ENCODE measurements at places on chromosomes 6 and 20.

GRCh38 chr6:89483111-89483720 is 50.3 kb downstream of the ANKRD6 start:
- DNase-seq, result no peak

GRCh38 chr6:122930252-122931180 is 65.5 kb upstream of the CLVS2 start:
- no peak for DNase-seq

DNA sequence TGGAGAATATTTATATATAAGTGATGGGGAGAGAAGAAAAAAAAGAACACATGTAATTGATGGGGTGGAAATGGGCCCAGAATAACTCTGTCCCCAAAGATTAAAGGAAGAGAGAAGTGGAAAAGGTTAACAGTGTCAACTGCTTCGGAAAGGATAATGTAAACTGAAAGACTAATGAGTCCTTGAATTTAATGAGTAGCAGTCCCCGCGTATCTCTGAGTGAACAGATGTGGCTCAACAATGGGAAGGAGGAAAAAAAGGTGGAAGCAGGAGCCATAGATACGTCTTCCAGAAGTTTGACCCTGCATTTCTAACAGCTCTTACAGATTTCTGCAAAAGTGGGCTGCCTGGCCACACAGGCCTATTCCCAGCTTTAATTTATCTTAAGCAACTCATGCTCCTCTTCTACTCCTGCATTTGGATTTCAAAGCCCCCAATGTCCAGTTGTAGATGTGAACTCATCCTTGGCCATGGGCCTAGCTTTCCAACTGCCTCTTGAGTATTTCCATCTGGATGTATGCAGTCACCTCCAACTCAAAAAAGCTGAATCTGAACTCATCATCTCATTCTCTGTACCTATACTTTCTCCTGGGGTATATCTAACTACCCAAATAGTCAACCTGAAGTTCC is 61.3 kb downstream of the DST start:
- no peak for DNase-seq

DNA sequence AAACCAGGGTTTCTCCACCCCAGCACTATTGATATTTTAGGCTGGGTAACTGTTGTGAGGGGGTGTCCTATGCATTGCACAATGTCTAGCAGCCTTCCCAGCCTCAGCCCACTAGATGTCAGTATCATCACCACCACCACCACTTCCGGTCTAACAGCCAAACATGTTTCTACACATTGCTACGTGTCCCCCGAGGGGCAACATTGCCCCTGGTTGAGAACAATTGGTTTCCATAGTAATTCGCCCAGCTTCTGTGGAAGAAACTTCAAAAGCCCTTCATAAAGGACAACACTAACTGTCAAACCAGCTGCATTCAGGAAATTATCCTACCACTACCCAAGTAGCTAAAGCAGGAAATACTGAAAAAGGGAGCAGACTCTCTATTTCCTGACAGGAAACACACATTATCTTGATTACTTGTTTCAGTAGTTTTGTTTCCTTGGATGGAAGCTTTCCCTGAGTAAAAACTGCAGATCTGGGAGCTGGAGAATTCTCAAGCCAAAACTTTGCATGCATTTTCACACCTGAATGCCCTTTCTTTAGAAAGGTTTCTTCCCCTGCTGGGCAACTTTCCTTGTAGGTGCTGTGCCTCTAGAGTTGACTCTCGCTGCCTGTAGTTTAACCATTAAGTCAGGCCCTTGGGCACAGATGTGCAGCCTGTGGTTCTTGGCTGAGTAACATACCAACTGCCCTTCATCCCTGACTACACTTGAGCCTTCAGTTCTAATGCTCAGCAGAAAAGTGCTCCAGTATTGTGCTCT is 23.6 kb downstream of the PKHD1 start:
- DNase-seq, result peak; percentile 2

DNA sequence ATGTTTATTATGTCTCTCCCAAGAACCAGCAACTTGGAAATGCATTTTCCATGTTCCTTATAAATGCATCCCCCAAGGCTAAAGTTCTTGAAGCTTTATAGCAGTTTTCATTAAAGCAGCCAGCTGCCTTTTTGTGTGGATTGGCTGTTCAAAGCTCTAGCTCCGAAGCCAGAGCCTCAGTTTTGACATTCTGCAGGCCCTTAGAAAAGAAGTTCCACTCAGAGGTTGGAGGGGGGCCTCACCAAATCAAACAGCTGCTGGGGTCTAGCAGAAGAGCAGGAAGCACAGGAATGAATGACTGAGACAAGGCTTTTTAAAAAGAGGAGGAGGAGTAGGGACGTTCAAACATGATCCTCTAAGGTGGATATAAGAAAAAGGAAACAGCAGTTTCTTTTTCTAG is 4.2 kb upstream of the POU3F2 start:
- no peak for DNase-seq

DNA sequence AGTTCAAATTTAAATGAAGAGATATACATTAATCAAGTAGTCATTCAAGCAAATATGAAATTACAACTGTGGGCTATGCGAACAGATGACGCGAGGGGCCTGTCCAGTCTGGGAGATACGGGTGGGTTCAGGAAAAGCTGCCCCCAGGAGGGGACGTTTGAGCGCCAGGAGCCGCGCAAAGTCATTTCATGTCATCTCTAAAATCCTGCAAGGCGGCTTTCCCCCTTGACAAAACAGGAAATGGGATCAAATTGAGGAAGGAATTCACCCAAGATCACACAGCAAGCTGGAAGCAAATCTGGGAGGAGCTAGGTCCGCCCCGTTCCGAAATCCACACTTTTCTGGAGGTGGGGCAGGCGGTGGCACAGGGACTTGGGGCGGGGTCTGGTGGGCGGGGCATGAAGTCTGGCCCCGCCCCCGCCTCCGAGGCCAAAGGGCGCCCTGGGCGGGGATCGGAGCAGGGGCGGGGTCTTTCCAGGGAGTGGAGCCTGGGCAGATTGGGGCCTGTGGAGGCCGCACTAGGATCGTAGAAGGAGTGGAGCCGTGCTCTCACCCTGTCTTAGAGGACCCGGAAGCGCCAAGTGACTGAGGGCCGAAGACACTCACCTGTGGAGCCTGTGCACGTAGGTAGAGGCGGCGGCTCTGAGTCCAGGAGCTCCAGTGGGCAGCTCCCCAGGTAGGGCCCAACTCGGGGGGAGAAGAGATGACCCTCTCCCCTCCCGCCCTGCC is at the start of gene LPIN3:
Gene LPIN3 (plus strand): TSS at position 495 of the 729 bp plus-strand sequence. CDS start 4,983 bp downstream, outside the sequence.
- peak; percentile 83 for DNase-seq

GRCh38 chr6:145632971-145633370 is 102.3 kb downstream of the EPM2A start:
- no peak for DNase-seq

DNA sequence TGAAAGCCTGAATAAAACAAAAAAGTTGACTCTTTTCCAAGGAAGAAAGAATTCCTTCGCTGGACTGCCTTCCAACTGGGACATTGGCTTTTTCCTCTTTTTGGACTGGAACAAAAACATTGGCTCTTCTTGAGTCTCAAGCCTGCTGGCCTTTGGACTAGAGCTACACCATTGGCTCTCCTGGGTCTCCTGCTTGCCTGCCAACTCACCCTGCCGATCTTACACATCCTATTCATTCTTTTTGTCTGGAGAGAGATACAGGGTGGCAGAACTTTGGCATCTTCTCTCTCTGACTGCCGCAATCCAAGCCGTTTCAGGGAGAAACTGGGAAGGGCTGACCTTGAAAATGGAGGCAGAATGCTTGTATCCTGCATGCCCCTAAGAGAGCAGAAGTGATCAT is 20.2 kb downstream of the DDO start:
- DNase-seq, result no peak

GRCh38 chr6:28944412-28944865 is 20.7 kb upstream of the TRIM27 start:
- peak; percentile 53 for DNase-seq

GRCh38 chr6:142258757-142259156 is 43.0 kb upstream of the ADGRG6 start:
- no peak for DNase-seq

- peak; percentile 24 for DNase-seq
Measured at GRCh38 chr6:141580988-141581552, 551.7 kb upstream of the GJE1 start.

GRCh38 chr6:159008656-159009288 is 8.8 kb upstream of the RSPH3 start:
- no peak for DNase-seq

- DNase-seq, result no peak
Measured at GRCh38 chr6:100134703-100135102, 140.7 kb upstream of the MCHR2 start.

DNA sequence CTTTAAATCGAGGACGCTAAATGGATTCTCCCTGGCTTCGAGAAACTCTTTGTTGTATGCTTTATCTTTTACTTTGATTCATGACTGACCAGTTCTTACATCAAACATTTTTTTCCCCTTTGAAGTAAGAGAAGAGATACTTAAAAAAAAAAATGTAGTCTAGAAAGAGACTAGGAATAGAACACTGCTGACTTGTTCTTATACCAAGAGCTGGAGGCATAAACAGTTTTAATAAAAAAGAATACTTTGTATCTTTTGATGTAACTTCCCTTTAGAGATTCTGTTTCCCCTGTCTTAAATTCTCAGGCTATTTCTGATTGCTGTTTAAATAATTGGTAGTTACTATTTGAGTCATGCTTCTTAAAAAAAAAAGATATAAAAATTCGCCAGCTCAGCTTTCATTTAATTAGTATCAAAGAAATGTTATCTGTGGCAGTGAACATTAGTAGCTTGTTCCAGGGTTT is 4.8 kb downstream of the ASXL1 start:
- DNase-seq, result no peak

- DNase-seq, result no peak
Measured at GRCh38 chr20:3330046-3330741, 77.3 kb downstream of the DNAAF9 start.

DNA sequence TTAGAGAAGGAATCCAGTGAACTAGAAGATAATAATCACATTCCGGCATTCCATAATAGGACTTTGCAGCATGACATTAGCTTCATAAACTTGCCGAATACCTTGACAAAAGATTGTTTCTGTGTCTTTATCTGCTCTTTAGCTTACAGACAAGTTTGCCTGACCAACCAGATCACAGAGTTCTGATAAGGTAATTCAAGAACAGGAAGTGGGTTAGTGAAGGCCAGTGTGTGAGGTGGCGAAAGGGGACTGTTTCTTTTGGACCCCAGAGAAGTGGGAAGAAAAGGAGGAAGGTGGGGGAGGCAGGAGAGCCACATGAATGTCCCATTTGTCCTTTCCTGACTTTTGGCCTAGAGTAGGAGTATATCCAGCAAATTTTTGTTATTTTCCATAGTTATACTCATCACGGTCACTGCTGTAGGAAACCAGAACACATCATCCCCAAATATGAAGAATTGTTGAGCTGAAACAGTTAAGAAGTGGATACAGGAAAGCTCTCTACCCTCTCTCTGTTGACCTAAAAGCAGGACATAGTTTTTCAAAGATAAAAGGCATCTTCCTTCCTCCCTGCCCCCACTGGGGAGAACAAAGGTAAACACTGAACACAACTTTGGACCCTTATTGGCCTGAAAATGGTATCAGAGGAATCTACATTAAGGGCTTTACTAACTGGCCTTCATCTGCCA is 72.4 kb upstream of the TNFAIP3 start:
- no peak for DNase-seq

- DNase-seq, result no peak
Measured at GRCh38 chr20:50388733-50389437, 121.3 kb upstream of the PTPN1 start.

- DNase-seq, result no peak
Measured at GRCh38 chr6:96466147-96466863, 55.3 kb upstream of the UFL1 start.

DNA sequence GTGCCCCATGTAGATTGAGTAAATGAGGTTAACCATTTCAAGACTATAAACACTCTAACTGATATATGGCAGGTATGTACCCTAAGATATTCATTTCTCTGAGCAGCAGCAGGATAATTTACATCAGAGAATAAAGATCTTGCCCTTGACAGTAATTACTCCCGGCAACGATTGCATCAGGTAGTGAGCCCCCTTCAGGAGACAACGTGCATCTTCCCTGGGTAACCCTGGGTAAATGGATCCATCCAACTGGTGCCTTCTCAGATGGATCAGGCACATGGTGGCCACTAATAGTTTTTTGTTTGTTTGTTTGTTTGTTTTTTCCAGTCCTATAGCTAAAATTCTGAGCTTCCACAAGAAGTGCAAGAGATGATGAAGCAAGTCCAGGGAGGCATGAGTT is 469.4 kb upstream of the SLC35B3 start:
- DNase-seq, result no peak

DNA sequence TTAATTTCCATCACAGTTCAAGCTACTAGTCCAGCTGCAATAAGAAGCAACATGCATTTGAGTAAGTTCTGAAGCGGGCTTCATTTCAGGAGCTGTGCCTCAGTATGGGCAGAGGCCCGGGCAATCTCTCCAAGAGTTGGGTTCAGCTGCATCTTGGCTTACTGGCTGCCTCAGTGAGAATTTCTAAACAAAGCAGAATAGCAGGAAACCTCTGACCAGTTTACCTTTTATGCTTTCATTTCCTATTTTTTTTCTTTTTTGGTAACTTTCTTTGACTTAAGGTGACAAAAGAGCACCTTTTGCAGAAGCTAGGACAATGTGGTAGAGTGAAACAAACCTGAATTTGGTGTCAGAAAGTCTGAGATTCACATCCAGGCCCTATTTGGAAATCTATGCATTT is 51.0 kb upstream of the FBXO30 start:
- no peak for DNase-seq

- no peak for DNase-seq
Measured at GRCh38 chr20:38957915-38958485, 4.1 kb upstream of the DHX35 start.

DNA sequence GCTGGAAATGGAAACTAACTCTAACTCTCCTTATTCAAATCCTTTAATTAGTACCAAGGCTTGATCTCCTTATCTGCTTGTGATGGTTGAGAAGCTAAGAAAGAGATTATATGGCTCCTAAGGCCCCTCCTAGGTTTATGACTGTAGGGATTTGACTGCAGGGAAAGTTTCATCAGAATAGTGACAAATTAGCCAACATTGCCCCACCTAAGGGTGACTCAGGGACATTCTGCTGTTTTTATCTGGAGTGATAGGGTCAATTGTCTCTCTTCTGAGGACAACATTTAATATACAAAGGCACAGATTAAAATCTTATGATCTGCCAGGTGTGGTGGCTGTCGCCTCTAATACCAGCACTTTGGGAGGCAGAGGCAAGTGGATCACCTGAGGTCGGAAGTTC is 138.1 kb upstream of the MARCKS start:
- DNase-seq, result no peak

DNA sequence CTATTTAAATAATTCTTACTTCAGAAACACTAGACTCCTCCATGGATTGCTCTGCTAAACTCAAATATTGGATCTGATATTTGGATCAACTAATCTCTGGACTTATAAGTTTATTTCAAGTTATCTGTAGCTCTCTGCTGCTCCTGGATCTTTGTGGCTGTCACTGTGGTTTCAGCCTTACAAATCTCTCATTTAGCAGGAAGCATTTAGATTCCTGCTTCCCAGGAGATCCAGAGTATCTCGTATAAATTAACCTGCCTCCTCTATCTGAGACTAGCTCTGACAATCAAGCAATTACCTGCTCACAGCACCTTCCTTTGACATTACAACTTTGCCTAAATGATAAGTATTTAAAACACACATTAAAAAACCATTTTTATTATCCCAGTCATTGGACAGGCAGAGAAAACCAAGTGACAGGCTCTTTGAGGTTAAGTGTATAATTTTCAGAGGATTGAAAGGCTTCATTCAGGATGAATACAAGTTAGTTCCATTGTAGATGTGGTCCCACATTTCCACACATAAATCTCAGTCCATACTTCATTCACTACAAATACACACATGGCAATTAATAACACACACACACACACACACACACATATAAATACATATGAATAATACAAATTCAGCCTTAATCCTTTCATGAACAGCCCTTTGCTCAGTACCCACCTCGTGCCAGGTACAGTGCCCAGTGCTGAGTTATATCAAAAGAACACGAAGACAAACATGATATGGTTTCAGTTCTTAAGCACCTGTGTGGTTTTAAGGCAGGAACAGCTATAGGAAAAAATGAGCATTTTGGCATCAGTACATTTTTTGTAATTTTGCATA is 55.5 kb upstream of the PLCB1 start:
- no peak for DNase-seq

Data from stromal cell of bone marrow (primary cell).